ENCODE measurements at places on chromosomes 11 and 22.

GRCh38 chr11:8196749-8197148 is 27.9 kb upstream of the RIC3 start:
- no peak for DNase-seq

- no peak for DNase-seq
Observed at GRCh38 chr22:41280065-41280464, 5.9 kb downstream of the RANGAP1 start.

DNA sequence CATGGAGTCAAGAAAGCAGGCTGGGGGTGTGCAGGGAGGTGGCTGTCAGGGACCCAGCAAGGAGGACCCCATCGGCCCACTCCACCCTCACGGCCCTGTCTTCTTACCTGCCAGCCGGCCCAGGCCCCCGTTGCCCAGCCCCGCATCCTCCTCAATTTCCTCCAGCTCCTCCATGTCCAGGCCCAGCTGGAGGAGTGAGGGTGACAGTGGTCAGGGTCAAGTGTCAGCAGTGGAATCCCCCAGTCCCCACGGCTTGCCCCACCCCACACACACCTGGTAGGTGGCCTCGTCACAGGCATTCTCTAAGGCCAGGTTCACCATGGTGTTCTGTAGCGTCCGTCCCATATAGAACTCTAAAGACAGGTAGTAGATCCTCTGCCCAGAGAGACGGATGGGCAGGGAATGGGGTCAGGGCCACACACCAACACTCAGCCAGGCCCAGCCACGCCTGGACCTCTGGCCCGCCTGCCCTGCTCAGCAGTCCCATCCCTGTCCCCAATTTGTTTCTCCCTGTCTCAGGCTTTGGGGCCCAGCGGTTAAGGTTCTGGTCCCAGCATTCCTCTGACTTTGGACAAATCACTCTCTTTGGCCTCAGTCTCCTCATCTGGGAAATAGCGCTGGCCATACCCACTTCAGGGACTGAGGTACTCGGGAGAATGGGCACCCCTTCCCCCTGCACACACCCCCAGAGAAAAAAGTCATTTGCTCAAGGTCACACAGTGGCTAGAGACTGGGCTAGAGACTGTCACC is 1.3 kb downstream of the PYGM start:
- DNase-seq, result no peak

- DNase-seq, result no peak
Observed at GRCh38 chr11:78768345-78768744, 193.7 kb upstream of the NARS2 start.

DNA sequence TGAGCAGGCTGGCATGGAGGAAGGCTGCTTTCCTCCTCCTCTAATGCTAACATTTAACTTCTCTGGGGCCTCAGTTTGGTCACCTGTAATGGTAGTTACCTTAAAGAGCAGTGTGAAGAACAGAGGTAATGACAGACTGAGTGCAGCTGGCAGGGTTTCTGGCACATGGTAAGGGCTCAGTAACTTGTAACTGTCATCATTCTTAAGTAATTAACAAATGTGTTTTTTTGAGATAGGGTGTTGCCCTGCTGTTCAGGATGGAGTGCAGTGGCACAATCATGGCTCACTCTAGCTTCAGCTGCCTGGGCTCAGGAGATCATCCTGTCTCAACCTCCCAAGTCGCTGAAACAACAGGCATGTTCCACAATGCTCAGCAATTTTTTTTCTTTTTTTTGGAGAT is 242.0 kb upstream of the SYN3 start:
- no peak for DNase-seq

GRCh38 chr11:73464347-73464746 is 88.1 kb downstream of the RELT start:
- DNase-seq, result no peak

- no peak for DNase-seq
Observed at GRCh38 chr22:19149047-19149883, 827 bp downstream of the GSC2 start.

GRCh38 chr11:96167787-96168186 is 175.2 kb downstream of the MAML2 start:
- no peak for DNase-seq

DNA sequence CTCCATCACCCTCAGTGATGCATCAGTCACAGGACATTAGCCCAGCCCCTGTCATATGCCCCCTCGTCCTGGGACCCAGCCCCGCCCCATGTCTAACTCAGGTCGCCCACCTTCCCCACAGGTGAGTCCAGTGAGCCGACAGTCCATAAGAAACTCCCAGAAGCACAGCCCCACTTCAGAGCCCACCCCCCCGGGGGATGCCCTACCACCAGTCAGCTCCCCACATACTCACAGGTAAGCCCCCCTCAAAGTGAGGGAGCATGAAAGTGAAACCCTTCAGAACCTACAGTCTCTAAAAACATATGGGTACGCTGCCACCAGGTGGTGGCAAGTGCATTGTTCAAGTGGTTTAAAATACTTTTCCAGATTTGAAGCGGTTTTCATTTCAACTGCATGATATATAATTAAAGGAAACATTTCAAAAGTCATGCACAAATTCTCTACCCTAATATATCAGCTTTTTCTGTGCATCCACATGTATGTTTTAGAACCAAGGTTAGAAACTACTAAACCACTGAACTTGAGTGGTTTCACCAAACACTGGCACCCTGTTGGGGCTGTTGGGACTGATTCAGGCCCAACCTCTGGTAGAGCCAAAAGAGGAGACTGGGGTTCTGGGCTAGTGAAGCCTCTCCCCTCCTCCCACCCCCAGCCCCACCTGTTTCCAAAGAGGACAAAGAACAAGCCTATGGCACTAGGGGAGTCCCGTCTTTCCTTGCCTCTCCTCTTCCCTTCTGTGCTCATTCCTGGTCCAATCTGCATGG is 17.3 kb downstream of the EPS8L2 start:
- DNase-seq, result no peak

DNA sequence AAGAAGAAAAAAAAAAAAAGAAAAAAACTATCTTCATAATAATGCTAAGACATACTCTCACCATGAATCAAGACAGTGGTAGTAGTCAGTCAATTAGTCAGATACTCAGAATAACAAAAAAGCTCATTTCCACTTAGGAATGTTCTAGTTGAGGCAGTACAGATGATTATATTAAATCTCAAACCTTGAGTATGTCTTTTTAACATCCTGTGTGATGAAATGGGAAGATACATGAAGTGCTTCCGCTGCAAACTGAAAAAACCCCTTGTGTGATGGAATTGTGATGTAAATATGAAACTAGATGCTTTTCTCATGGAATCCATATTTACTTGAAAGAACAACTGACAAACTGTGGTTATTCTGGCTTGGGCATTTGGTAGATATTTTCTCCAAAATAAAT is 13.7 kb downstream of the AMOTL1 start:
- DNase-seq, result no peak

DNA sequence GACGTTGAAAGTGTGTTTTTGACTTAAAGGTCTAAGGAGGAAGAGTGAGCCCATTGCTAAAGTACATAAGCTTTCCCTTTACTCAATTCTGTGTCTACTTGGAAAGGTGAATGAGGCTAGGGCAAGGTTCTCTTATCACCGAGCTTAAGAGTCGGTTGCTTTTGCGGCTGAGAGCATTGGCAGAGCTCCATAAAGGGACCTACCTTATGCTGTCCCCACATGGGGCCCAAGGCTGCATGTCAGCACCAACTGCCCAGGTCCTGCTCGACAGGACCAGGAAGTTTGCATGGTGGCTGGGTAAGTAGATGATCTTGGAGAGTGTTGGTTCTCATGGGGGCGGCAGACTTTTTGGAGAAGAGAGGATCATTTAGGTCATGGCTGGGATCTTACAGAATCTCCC is 91.2 kb downstream of the ZBTB16 start:
- no peak for DNase-seq

GRCh38 chr11:120091121-120091520 is 46.8 kb downstream of the TRIM29 start:
- no peak for DNase-seq

GRCh38 chr11:69842746-69843528 is 23.7 kb upstream of the FGF3 start:
- no peak for DNase-seq

DNA sequence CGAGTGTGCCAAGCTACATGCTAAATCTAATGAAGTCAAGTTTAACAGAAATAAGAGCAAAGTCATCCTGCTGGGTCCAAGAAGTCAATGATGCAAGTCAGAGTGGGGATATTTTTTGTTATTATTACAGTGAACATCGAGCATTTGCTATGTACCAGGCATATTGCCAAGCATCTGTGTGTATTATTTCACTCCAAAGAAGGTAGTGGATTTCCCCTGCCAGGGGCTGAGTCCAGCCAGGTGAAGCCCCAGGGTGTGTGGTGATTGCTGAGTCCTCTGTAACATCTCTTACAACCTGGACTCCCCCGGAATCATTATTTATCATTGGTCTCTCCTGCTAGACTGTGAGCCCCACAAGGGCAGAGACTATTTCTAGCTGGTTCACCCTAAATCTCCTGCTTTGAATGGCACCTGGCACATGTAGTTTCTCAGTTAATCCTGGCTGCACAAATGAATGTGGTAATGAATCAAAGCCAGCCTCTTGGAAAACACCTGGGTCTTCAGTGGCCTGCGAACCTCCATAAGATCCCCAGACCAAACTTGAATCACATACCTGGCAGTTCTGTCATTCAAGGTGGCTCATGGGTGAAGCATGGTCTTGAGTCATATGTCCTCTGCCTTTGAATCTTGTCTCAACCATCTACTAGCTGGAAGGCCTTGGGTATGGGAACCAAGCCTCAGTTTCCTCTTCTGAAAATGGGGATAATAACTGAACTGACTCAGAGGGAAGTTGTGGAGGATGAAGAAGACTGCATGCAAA is 549.2 kb downstream of the MIAT start:
- no peak for DNase-seq

- DNase-seq, result no peak
Observed at GRCh38 chr22:22168190-22168940, 76.2 kb upstream of the VPREB1 start.

DNA sequence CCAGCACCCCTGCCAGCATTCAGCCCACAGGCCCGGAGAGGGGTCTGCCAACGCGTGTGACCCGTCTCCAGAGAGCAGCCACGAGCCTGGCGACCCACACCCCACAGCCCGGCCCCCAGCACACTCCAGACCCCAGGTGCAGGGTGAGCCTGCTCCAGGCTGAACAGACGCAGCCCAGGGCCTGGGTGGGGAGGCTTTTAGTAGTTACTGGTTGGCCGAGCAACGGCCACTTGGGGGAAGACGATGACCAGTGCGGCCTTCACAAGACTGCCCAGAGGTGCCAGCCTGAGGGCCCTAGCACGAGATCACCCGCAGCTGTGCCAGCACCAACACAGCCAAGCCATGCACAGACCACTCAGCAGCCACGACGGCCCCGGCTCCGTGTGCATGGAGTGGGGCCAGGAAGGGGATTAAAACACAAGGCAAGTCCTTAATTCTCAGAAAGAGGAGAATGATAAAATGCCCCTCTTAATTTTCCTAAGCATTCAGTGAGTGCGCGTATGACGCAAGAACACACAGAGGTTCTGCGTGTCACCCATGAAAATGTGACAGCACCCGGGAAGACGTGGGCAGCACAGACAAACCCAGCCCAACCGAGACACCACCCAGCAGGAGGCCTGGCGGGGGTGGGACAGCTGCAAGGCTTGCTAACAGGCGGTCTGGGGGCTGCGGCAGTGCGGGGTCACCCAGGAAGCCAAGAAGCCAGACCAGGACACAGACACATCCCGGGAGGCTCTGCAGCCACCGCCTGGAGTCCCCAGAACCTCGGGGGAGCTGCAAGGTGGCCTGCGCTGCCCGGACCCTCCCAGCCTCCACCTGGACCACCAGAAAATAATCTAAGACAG is 47.6 kb downstream of the BRD1 start:
- DNase-seq, result no peak

GRCh38 chr11:18853086-18853720 is 61.6 kb upstream of the PTPN5 start:
- no peak for DNase-seq

- no peak for DNase-seq
Observed at GRCh38 chr11:122765487-122766131, 72.7 kb upstream of the CRTAM start.

DNA sequence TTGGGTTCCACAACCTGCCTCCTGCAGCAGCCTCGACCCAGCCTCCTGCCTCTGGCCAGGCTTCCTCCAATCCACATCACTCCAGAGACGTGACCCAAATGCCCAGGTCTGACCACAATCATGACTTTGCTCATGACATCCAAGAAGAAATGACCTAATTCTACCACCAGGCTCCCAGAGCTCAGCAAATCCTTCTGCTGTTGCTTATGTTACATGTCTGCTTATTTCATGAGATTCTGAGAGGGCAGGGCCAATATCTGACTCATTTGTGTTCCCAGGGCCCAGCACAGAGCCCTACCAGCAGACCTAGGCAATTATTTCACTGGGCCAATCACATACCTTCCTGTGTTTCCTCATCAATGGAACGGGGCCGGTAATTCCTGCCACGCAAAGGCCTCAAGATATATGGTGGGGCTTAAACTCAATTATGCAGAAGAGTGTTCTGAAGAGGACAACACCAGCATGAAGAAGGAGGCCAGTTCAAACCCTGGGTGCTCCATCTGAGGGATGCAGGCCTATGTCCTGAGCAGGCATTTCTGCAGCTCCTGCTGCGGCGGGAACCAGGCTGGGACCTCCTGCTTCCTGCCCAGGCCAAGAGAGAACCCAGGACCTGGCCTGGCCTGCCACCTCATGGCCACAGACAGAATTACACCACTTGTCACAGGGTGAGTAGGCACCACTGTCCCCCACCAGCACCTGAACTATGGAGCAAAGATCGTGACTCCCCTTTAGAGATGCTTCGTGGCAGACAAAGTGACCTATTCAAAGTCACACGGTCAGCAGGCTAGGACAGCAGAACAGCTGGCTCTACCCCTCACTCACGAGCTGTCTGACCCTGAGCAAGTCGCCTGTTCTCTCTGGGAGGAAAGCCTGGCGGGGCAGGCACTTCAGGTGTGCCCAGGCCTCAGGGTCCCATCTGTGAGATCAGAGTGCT is 5.9 kb downstream of the CENPM start:
- DNase-seq, result no peak

GRCh38 chr11:46306296-46306853 is 28.9 kb downstream of the CREB3L1 start:
- no peak for DNase-seq

GRCh38 chr22:47619631-47620030 is 857.2 kb downstream of the TBC1D22A start:
- no peak for DNase-seq

- no peak for DNase-seq
Observed at GRCh38 chr11:70067591-70068341, 10.4 kb upstream of the ANO1 start.

DNA sequence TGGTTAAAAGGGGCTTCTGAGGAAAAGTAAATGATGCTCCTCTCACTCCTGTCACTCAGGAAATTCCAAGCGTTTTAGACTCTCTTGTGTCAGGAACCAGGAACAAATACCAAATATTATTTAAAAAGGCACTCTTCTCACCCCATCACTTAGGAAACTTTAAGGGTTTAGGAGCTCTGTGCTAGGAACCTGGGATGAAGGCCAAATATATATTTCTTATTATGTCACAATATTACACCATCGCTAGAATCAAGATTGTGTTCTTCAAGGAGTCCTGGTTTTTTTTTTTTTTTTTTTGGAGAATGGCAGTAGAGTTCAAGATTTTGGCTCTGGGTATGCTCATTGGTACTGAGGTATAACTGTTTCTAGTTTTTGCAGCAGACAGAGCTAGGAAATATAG is 79.0 kb upstream of the HEPHL1 start:
- no peak for DNase-seq

Measured in NCI-H1417 treated with DMSO at 0.1 percent for 48 hours (cell line).